ENCODE measurements at places on chromosomes 7 and 10.
A peak's percentile ranks its signal among the peaks of the same experiment; 100 is the strongest.

- no peak for DNase-seq
These were observed 157.3 kb upstream of the ADCY1 start for GRCh38 chr7:45416846-45417245.

GRCh38 chr10:97278491-97278989 lies 13.9 kb downstream of the ARHGAP19 start:
- peak; percentile 25 for DNase-seq

DNA sequence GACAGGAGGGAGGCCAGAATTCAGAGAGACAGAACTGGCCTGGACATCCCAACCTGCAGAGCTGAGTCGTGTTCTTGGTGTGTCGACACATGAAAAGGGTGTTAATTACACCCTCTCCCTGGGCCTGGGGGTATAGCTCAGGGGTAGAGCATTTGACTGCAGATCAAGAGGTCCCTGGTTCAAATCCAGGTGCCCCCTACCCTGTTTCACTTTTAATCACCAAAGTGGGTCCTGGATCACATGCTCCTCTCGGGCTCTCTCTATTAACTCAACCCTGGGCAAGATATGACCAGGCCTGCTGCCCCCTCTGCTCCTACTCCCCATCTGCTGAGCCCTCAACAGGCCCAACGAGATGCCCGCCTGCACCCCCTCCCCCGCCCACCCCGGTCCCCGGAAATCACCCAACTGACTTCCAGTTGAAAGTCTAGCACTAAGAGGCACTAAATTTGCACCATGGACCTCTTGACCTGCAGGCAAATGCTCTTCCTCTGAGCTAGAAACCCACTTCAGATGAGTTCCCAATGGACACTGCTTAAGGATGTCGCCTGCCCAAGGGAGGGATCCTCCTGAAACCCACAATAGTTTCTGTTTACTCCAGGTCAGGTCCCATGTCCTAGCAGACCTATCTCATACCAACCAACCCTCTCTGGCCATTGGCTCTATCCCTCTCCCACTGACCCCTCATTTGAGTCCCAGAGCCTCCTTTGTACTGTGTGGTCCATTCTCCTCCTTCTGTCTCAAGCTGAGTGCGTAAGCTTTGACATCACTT lies 137.6 kb downstream of the ZNF467 start:
- no peak for DNase-seq

GRCh38 chr7:142603870-142604448 lies 145.3 kb upstream of the PRSS1 start:
- no peak for DNase-seq

GRCh38 chr10:104639590-104640338 lies 1.3 kb upstream of the SORCS3 start:
- DNase-seq: no peak

DNA sequence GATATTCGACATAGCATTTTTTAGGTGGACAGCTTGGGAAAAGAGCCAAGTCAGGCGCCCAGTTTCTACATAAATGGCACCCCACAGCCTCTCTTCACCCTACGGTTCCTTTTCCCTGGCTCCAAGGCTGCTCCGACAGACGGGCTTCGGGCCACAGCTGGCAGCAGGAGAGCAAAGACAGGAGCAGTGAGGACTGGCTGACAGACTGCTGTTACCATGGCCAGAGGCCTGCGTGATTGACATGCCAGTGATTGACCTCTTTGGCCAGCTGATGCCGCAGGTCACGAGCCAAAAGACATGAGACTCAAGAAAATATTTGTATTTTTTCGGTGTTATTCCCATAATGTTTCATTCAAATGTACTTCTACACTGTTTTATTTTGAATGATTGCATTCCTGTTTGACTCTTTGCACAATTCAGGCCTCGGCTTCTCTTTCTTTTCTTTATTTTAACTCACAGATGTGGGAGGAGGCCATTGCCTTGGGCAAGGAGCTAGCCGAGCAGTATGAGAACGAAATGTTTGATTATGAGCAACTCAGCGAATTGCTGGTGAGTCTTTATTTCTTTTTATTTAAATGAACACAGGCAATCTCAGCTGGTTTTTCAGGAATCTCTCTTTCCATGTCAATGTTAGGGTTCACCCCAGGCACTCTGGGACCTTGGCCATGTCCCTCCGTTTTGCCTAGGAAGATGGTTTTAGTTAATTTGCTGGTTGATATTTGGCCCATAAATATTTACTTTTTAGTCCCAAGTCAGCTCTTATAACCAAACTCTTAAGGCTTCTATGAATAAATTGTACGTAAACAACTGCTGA lies 146.3 kb upstream of the NPS start:
- DNase-seq: no peak

DNA sequence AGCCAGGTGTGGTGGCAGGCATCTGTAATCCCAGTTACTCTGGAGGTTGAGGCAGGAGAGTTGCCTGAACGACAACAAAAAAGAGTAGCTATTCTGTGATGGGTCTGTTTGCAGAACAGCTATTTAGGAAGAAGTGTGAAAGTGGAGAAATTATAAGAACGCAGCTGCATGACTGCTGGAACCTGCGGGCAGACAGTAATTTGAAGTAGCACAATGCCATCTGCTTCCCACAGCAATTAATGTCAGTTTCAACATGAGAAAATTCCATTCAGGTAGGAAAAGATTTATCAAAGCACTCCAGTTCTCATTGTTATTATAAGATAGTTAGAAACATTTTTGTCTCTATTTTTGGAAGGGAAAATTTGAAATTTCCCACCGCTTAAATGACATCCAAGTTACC lies 21.5 kb downstream of the LAMB1 start:
- no peak for DNase-seq

DNA sequence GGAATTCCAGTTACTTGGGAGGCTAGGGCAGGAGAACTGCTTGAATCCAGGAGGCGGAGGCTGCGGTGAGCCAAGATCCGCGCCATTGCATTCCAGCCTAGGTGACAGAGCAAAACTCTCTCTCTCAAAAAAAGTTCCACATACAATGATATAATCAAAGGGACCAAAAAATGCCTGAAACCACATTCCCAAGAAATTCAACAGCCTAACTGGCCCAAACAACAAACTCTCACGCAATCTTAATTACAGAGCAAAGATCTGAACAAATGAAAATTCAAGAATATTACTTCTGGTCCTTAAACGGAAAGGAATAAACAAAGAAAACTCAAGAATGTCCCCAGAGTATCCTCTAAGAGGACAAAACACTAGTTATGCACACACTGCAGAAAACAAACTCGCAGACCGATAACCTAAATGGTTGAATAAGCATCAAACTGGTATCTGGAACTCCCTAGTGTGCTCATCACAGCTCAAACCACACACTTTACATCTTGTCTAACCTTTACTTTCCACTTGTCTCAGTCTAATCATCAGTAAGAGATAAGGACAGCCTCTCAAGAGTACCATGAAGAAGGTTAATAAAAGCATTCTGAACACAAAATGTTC lies 3.7 kb downstream of the OGA start:
- no peak for DNase-seq

DNA sequence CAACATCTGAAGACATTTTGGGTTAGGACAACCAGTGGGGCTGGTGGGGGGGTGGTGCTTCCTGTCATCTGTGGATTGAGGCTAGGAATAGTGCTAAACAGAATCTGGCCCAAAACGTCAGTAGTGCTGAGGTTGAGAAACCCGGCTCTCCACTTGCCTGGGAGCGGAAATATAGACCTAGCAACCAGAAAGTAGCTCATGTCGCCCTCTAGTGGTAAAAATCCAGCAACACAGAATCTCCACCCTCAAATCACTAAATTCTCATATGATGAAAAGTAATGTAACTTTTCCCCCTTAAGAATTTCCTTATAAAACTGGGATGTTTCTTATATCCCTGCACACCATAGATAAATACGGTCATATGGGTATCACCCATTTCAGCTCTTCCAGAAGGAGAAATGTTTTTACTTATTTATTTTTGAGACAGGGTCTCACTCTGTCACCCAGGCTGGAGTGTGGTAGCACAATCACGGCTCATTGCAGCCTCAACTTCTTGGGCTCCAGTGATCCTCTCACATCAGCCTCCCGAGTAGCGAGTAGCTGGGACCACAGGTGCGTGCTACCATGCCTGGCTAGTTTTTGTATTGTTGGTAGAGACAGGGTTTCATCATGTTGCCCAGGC lies 34.4 kb downstream of the ZC3HAV1 start:
- DNase-seq: peak; percentile 33

- no peak for DNase-seq
These were observed 34.2 kb upstream of the IL15RA start for GRCh38 chr10:6011558-6011957.

- no peak for DNase-seq
These were observed 273.6 kb upstream of the PODXL start for GRCh38 chr7:131829947-131830558.

- DNase-seq: no peak
These were observed 340.7 kb downstream of the KIF20B start for GRCh38 chr10:90042075-90042474.

DNA sequence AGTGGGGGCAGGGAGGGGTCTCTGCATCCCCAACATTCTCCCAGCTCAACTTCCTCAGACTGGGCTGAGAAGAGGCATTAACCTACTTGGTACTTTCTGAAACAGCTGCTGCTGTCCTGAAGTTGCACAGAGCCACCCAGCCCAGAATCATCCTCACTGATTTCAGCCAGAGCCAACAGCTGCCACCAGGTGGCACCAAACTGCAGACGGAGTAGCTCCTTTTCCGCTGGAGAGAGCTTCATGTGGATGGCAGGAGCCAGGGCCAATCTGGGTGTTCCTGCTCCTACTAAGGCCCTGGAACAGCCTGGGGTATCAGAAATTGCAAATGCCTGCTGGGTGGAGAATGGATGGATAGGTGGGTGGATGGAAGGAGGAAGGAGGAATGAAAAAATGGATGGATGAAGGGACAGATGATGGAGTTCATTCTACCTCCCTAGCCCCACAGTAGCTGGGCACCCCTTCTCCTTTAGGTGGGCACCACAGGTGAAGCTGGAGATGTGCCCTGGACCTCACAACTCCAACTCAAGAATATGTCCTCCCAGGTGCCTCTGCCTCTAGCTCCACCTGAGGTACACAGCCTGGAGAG lies 11.8 kb upstream of the DRGX start:
- peak; percentile 9 for DNase-seq

GRCh38 chr10:123269675-123270074 lies 115.5 kb downstream of the BUB3 start:
- no peak for DNase-seq

- no peak for DNase-seq
These were observed 3.7 kb downstream of the PURB start for GRCh38 chr7:44881610-44882009.

DNA sequence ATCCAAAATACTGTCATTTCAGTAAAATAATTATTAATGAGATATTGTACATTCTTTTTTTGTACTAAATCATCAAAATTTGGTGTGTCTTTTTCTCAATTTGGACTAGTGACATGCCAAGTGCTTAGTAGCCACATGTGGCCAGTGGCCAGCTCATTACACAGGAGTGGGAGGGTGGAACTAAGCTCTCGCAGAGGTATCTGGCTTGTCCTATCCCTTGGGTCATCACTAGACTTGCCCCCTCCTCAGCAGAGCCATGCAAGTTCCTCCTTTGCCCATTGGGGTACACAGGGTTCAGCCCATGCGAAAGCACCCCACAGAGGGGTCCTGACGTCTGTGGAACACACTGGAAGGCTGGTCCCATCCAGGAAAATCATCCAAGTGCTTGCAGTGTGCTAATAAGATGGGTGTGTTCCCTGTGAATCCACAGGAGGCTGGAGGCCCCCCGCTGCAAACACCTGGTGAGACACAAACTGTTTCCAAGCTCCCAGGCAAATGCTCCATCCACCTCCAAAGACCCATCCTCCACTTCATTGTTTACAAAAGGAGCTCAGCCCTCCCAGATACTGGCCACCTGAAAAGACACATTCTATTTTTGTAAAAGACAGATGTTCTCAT lies 1.3 kb downstream of the ARHGAP22 start:
- DNase-seq: no peak

- no peak for DNase-seq
These were observed 54.4 kb downstream of the SLC35B4 start for GRCh38 chr7:134262322-134262721.

DNA sequence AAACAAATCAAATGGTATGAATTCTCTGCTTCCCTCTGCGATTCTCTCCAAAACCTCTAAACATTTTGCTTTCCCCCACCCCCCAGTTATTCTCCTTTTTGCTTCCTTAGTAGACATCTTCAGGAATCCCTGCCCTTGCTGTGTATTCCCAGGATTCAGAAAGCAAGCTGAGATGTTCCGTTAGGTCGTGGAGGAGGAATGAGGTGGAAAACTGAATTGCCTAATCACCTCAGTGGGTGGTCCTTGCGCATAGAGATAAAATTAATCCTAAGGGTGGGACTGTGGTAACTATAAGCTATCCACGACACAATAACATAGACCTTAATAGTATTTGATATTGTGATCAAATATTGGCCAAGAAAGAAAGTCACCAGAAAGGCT lies 49.1 kb upstream of the SEMA3C start:
- no peak for DNase-seq

DNA sequence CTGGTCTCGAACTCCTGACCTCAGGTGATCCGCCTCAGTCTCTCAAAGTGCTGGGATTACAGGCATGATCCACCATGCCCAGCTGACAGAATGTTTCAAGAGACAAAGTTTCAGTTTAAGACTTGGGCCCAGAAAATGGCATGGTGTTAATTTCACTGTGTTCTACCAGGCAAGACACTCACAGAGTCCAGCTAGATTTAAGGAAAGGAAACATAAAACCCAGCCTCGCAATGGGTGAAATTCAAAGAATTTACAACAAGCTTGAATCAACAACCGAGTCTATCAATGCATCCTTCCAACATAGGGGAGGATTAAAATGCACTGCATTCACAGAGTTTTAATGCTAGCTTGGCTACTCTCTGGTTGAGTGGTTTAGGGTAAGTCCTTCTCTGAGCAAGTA lies 764.0 kb downstream of the XPNPEP1 start:
- DNase-seq: no peak

- DNase-seq: no peak
These were observed 30.9 kb downstream of the SORCS1 start for GRCh38 chr10:107133656-107134055.

DNA sequence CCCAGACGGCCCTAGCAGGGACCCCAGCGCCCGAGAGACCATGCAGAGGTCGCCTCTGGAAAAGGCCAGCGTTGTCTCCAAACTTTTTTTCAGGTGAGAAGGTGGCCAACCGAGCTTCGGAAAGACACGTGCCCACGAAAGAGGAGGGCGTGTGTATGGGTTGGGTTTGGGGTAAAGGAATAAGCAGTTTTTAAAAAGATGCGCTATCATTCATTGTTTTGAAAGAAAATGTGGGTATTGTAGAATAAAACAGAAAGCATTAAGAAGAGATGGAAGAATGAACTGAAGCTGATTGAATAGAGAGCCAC lies 184 bp downstream of the CFTR start:
- no peak for DNase-seq
